PC-9 (cell line): ENCODE measurements at places on chromosomes 3 and 15. TPM values are rescaled to one million over a fixed set of nuclear protein-coding genes. Genes with fewer than 3 reads are reported as not detected.
A peak's percentile ranks its signal among the peaks of the same experiment; 100 is the strongest.

GRCh38 chr3:159650726-159651125, 337.9 kb upstream of the IL12A start:
- no peak for DNase-seq

DNA sequence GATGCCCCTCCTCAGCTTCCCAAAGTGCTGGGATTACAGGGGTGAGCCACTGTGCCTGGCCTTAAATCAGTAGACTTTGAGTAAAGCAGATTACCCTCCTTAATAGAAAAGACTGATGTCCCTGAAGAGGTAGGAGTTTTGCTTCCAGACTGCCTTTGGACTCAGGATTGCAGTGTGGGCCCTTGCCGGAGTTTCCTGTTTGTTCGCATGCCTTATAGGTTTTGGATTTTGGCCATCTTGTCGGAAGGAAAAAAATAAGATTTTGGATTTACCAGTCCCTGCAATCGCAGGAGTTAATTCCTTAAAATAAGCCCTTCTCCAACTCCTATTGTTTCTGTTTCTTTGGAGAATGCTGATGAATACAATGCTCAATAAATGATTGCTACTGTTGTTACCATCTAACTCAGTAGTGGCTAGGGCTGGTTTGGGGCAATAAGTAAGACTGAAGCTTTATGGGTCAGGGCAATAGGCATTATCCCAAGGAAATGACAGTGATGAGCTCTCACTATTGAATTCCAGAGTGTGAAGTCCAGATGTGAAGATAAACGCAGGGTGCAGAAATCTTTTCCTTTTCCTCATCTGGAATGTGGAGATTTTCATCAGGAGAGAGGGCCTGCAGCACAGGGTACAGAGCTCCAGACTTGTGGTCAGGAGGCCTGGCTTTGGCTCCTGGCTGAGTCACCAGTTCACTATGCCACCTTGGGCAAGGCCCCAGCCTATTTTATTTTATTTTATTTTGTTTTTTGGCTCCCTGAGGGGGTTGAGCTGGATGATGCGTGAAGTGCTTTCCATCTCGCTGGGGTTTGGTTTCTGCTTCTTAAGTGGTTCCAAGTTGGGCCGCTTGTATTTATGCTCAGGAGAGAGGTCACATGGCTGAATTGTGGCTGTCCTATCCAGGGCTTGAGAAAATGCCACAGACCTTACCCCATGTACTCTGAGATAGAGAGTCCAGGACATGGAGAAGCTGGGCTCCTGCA, 25.3 kb downstream of the FOXL2 start:
- DNase-seq: peak; percentile 83

- no peak for DNase-seq
These were observed 87.4 kb downstream of the ITPR1 start for GRCh38 chr3:4580346-4581123.

- DNase-seq: no peak
These were observed 316.3 kb downstream of the OXSM start for GRCh38 chr3:26106228-26106627.

- no peak for DNase-seq
These were observed 24.4 kb downstream of the TNIK start for GRCh38 chr3:171435757-171436156.

The DPPA2 gene
- not detected in 2 replicates for total RNA-seq

The GXYLT2 gene
- total RNA-seq: 1.7 and 2.9 TPM in 2 replicates

DNA sequence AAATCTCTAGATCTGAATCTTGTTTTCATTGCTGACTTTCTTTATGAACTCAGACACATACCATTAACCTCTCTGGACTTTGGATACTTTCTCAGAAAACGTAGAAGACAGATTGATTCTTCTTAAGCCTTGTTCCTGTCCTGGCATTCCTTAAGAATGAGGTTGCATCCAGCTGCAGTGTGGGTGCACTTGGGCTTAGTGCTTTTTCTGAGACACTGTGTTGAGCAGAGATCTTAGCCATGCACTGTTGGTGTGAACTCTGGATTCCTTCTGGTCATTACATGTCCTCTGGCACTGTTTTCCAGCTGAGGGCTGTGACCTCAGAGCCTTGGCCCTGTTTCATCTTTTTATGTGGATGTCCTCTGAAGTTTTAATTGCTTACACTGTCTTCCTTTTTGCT, 428.3 kb downstream of the CNTN4 start:
- DNase-seq: no peak

DNA sequence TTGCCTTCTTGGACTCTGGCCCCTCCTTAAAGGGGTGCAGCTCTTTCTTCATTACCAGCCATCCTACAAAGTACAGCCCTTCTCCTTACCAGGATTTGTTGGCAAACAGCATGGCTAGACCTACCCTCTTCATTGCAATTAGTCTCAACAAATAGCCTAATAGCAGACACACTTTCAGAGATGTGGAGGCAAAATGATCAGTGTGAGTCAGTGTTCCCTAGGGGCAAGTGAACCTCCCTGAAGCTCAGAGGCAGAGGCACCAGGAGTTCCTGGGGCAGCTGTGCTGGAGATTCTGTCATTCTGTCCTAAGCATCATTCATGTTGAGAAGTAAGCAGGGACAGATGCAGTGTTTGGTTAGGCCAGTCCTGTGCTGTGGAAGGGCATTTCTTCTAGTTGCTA, 14.6 kb upstream of the MECOM start:
- no peak for DNase-seq

DNA sequence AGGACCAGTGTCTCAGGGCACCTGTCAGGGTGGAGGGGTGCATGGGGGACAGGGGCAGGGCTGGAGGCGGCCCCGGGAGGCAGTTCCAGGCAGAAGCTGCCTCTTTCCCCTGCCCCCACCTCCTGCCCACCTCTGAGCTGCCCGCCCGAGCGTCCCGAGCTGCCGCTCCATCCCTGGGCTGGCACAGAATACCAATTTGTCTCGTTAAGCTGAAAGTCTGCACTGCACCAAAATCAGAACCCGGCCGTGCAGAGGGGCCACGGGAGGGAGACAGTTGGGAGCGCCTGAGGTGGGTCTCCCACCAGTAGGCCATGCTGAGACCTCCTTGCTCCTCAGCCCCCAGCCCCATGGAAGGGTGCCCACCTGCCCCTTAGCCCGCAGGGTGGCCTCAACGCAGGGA, 1.3 kb upstream of the ATP2B2 start:
- DNase-seq: no peak

DNA sequence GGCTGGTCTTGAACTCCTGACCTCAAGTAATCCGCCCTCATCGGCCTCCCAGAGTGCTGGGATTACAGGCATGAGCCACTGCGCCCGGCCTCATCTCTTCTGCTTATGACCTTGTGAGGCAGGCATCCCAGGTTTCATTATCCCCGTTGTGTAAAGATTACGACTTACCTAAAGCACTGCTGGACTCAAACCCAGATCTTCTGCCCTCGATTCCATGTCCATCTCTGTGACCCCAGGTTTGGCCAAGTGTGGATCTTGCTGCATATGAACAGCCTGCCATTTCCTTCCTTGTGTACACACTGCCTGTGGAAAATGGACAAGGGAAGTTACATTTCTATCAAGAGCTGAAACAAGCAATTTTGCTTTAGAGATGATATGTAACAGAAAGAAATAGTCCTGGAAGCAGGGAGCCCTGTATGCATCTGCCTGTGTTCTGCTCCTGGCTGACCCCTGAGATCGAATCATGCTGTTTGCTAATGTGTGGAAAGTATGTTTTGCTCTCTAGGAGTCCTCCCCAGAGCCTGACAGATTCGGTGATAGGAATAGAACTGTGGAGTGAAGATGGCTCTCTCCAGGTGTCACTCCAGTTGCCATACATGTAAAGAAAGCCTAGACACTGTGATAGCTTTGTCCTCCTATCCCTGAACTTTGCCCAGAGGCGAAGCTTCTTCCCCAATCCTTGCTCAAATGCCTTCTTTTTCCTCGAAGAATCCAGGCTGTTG, 11.8 kb upstream of the LIPC start:
- no peak for DNase-seq

The DLL4 gene
- total RNA-seq: 0.48 and 0.55 TPM in 2 replicates

GRCh38 chr3:105793040-105793439, 75.8 kb downstream of the CBLB start:
- no peak for DNase-seq

- DNase-seq: peak; percentile 81
These were observed 2.3 kb upstream of the SLC2A2 start for GRCh38 chr3:171028779-171029232.

- DNase-seq: no peak
These were observed 6.8 kb downstream of the SLC35A5 start for GRCh38 chr3:112568642-112569041.

The SEMA5B gene
- not detected in 2 replicates for total RNA-seq

DNA sequence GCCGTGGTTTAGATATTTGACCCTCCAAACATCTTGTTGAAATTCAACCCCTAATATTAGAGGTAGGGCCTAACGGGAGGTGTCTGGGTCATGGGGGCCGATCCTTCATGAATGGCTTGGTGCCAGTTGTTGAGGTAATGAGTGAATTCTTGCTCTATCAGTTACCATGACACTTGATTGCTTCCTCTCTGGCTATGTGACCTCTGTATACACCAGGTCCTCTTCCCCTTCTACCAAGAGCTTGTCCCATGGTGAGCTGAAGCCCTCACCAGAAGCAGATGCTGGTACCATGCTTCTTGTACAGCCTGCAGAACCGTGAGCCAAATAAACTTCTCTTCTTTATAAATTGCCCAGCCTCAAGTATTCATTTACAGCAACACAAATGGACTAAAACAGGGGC, 41.8 kb upstream of the TIPARP start:
- DNase-seq: no peak

GRCh38 chr3:136937851-136938250, 19.9 kb upstream of the IL20RB start:
- DNase-seq: no peak

- no peak for DNase-seq
These were observed 214.8 kb downstream of the TBC1D2B start for GRCh38 chr15:77862651-77863104.
